ENCODE measurements at places on chromosomes 2 and 18.
A peak's percentile ranks its signal among the peaks of the same experiment; 100 is the strongest.

GRCh38 chr2:37829616-37830395, 95.3 kb upstream of the RMDN2 start:
- no peak overlapping the region for H3K4me3 ChIP-seq
- H3K27ac ChIP-seq = no peak overlapping the region
- no peaks in the 10 kb centered on the region for H3K27me3 ChIP-seq
- no peaks in the 10 kb centered on the region for H3K36me3 ChIP-seq
- DNase-seq = no peak
- peaks cover 3% of the 10 kb centered on the region for H3K4me1 ChIP-seq

- H3K4me1 ChIP-seq = peaks cover 4% of the 10 kb centered on the region
- no peaks in the 10 kb centered on the region for H3K36me3 ChIP-seq
- no peak for DNase-seq
- H3K4me3 ChIP-seq = no peak overlapping the region
- H3K27me3 ChIP-seq = peaks cover 5% of the 10 kb centered on the region
These were observed 88.1 kb downstream of the MRPS9 start for GRCh38 chr2:105125920-105126319.

DNA sequence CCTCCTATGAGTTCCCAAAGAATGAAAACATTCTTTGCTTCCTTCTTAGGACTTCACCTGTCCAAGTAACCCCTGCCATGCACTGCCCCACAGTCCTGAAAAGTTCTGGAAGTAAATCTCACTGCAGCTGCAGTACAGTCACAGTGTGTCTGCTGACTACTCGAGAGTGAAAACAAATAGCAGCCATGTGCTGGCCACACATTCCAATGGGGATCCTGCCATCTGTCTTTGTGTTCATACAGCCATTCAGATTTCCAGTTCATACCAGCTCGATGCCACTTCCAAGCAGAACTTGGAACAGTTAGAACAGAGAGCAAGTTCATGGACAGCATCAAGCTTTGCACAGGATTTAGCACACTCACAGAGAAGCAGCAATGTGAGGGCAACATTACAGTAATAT, 629.9 kb upstream of the ACVR2A start:
- H3K27me3 ChIP-seq = no peaks in the 10 kb centered on the region
- peaks cover 7% of the 10 kb centered on the region for H3K4me1 ChIP-seq
- no peak overlapping the region for H3K4me3 ChIP-seq
- H3K36me3 ChIP-seq = no peaks in the 10 kb centered on the region
- no peak overlapping the region for H3K27ac ChIP-seq

- no peak overlapping the region for H3K4me3 ChIP-seq
- DNase-seq = no peak
- no peaks in the 10 kb centered on the region for H3K4me1 ChIP-seq
- H3K36me3 ChIP-seq = no peaks in the 10 kb centered on the region
These were observed 442.1 kb upstream of the MEX3C start for GRCh38 chr18:51639541-51639940.

DNA sequence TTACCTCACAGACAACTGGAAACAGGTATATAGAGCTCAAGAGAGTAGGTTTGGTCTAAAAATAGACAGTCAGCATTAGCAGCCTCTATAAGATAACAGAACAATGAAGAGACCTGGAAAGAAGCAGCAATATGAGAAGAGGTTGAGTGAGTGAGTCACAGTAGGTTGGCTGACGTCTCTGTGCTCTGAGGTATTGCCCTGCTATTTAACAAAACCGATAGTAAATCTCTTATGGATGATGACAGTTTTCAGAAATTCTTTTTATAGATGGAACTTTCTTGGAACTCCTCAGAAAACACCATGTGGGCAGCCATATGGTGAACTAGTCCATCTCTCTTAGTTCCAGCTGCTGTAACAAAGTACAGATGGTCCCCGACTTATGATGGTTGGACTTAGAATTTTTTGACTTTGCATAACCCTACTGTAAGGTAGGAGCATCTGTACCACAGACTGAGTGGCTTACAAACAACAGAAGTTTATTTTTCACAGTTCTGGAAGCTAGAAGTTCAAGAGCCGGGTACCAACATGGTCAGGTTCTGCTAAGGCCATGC, 123.5 kb downstream of the MBD2 start:
- H3K4me1 ChIP-seq = no peaks in the 10 kb centered on the region
- no peaks in the 10 kb centered on the region for H3K36me3 ChIP-seq
- no peak overlapping the region for H3K4me3 ChIP-seq
- DNase-seq = no peak
- no peaks in the 10 kb centered on the region for H3K27me3 ChIP-seq

GRCh38 chr2:168244318-168244717, 3.1 kb downstream of the STK39 start:
- H3K4me3 ChIP-seq = no peak overlapping the region
- peaks cover 16% of the 10 kb centered on the region for H3K27me3 ChIP-seq
- H3K4me1 ChIP-seq = peaks cover 5% of the 10 kb centered on the region

DNA sequence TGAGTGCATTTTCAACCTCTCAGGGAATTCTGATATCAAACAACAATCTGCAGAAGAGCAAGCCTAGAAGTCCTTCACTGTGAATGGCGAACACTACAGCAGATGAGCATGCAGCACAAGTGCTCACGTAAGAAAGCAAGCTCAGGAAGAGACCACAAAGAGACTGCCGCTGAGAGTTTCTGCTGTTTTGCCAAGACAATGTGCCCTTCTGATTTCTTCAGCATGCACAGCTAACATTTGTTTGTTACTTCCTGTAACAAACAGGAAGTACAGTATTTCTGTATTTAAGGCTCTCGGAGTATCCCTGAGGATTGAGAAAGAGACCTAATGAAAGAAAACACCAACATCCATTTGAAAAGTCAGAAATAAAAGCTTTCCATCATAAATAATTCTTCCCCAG, 45.9 kb downstream of the MBOAT2 start:
- H3K27ac ChIP-seq = no peak overlapping the region
- H3K36me3 ChIP-seq = peaks cover 13% of the 10 kb centered on the region
- no peaks in the 10 kb centered on the region for H3K4me1 ChIP-seq

- H3K27me3 ChIP-seq = no peaks in the 10 kb centered on the region
- peaks cover 4% of the 10 kb centered on the region for H3K4me1 ChIP-seq
- no peaks in the 10 kb centered on the region for H3K36me3 ChIP-seq
- H3K27ac ChIP-seq = no peak overlapping the region
These were observed 80.2 kb downstream of the NDUFA10 start for GRCh38 chr2:239944694-239945551.

- H3K27ac ChIP-seq = no peak overlapping the region
- no peaks in the 10 kb centered on the region for H3K4me1 ChIP-seq
- no peaks in the 10 kb centered on the region for H3K27me3 ChIP-seq
These were observed 23.2 kb upstream of the GPR17 start for GRCh38 chr2:127622561-127623387.

DNA sequence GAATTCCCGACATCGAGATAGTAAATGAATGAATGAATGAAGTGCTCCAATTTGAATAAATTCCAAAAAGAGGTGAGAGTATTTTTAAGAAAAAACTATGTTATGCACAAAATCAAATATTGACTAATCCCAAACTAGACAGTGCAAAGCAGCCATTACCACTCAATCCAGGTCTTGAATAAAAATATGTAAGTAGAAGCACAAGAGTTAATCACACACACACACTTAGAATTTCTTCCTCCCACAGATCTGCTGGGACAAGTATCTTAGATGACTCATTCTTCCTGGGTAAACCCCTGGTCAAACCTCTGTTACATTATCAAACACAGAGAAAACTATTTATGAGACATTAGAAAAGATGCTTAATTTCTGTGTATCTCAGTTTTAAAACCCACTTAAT, 102.0 kb downstream of the PLA2R1 start:
- no peak for DNase-seq
- peaks cover 2% of the 10 kb centered on the region for H3K4me1 ChIP-seq
- H3K36me3 ChIP-seq = no peaks in the 10 kb centered on the region
- no peak overlapping the region for H3K27ac ChIP-seq
- no peaks in the 10 kb centered on the region for H3K27me3 ChIP-seq

- no peak overlapping the region for H3K4me3 ChIP-seq
- DNase-seq = no peak
- H3K36me3 ChIP-seq = no peaks in the 10 kb centered on the region
These were observed 3.4 kb upstream of the STAMBP start for GRCh38 chr2:73825408-73825807.

- no peak for DNase-seq
- peaks cover 24% of the 10 kb centered on the region for H3K27me3 ChIP-seq
- no peak overlapping the region for H3K27ac ChIP-seq
- H3K4me3 ChIP-seq = no peak overlapping the region
- H3K4me1 ChIP-seq = peaks cover 4% of the 10 kb centered on the region
These were observed 169.2 kb upstream of the FHL2 start for GRCh38 chr2:105567996-105568494.

DNA sequence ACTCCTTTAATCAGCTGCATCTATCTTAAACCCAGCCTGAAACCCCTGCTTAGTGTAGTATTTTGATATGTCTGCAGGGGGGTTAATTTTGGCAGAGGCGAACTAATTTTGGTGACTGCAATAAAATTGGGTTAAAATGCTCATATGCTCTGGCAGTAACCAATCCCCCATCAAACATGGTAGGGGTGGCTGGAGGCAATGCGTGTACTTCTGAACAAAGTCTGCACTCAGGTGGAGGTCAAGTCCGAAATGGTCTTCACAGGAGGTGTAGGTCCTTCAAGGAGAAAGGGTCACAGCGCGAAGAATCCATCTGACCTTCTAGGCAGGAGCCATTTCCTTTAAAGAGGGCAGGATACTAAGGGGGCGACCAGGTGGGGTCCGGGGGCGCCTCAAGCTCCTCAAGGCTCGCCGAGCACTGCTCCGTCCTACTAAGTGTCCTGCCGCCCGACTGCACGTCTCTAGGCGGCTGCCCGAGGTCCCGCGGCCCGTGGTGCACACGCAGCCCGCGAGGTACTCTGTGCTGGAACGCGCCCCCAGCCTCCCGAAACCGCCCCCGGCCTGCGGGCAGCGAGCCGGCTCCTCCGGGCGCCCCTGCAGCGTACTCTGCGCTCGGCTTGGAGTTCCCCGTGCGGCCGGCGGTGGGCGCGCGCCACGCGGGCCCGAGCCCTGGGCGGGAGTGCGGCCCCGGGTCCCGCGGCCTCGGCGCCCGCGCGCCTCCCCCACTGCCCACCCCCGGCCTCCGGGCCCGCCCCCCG, 1.7 kb upstream of the LDLRAD4 start:
- H3K4me1 ChIP-seq = no peaks in the 10 kb centered on the region
- H3K36me3 ChIP-seq = no peaks in the 10 kb centered on the region
- peak; percentile 59 for DNase-seq

GRCh38 chr2:55965276-55965675, 41.7 kb upstream of the EFEMP1 start:
- no peaks in the 10 kb centered on the region for H3K36me3 ChIP-seq
- H3K27me3 ChIP-seq = peaks cover 25% of the 10 kb centered on the region
- H3K27ac ChIP-seq = no peak overlapping the region

- no peak overlapping the region for H3K27ac ChIP-seq
- H3K36me3 ChIP-seq = no peaks in the 10 kb centered on the region
- no peaks in the 10 kb centered on the region for H3K27me3 ChIP-seq
- peaks cover 10% of the 10 kb centered on the region for H3K4me1 ChIP-seq
- no peak for DNase-seq
These were observed 158.0 kb downstream of the LTBP1 start for GRCh38 chr2:33104726-33105125.

DNA sequence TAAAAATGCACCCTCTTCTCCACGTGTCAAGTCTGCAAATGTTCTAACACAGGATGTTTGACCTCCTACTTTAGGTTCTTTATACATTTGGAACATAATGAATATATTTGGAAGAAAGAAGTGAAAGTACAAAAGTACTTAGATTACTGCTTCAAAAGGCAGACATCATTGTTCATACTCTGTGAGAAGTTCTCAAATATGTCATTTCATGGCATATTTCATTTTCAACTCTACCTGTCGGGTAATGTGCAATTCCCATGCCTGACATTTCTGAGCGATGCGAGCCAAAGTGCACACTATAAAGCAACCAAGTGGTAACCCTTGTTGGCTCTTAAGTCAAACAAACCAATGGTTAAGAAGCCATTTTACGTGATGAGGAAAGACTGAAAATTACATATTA, 7.0 kb downstream of the BUB1 start:
- H3K4me1 ChIP-seq = peaks cover 7% of the 10 kb centered on the region
- DNase-seq = no peak
- H3K27me3 ChIP-seq = no peaks in the 10 kb centered on the region
- no peak overlapping the region for H3K4me3 ChIP-seq

DNA sequence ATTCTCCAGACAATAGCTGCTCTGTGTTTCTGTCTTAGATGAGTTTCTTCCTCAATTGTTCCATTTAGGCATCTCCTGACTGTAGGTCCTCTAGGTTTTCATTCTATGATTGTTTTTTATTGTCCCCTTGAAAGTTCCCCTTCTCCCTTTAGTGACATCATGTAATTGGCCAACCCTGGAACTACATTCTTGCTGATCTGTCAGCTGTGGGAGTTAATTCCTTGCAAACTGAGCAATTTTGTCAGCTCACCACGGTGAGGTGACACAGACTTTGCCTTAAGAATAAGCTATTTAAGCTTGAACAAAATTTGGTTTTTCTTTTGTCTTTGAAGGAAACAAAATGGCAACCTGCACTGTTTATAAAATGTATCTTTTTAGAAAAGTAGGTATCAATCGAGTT, 95.9 kb downstream of the TXNL1 start:
- no peaks in the 10 kb centered on the region for H3K27me3 ChIP-seq
- H3K27ac ChIP-seq = no peak overlapping the region
- H3K36me3 ChIP-seq = no peaks in the 10 kb centered on the region
- DNase-seq = no peak
- H3K4me1 ChIP-seq = peaks cover 4% of the 10 kb centered on the region
- no peak overlapping the region for H3K4me3 ChIP-seq

DNA sequence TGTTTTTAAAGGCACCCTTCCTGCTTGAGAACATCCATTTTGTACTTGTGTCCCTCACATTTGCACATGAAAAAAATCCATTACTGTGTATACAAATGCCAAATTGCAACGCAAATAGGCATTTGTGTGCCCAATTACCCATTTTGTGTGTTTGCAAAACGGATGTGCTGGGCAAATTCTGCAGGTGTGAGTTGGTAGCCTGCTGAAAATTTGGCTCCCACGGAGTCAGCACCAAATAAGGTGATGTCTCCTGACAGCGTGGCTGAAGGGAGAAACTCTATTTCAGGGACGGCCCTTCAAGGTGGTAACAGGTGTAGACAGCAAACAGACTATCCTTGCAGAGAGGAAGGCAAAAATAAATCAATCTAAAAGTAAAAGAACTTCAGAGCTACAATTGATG, 661.1 kb downstream of the BCL11A start:
- no peak overlapping the region for H3K4me3 ChIP-seq
- no peaks in the 10 kb centered on the region for H3K4me1 ChIP-seq
- no peak overlapping the region for H3K27ac ChIP-seq
- no peaks in the 10 kb centered on the region for H3K36me3 ChIP-seq

DNA sequence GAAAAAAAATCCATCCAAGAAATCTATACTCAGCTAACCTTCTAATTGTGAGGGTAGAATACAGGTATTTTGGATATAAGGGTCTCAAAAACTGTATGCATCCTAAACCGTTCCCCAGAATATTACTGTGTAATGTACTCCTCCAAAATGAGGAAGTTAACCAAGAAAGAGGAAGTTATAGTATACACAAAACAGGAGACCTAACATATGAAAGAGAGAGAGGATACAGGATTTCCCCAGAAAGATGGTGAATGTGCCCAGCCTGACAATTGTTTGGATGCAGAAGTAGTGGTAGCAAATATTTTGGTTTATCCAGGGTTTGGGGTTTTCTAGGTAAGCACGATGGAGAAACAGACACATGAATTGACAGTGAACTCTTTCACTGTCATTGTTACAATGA, 50.6 kb downstream of the GALNT3 start:
- no peak overlapping the region for H3K27ac ChIP-seq
- no peaks in the 10 kb centered on the region for H3K36me3 ChIP-seq
- no peaks in the 10 kb centered on the region for H3K4me1 ChIP-seq
- no peak for DNase-seq

All from neuronal stem cell (in vitro differentiated cells).